ENCODE measurements at places on chromosomes 3 and 15. TPM values are rescaled to one million over a fixed set of nuclear protein-coding genes. Genes with fewer than 3 reads are reported as not detected.

GRCh38 chr3:156010829-156011228 lies 109.5 kb upstream of the KCNAB1 start:
- DNase-seq, result peak; percentile 13

- peak; percentile 77 for DNase-seq
Observed at GRCh38 chr15:89112341-89112971, 24.2 kb downstream of the ABHD2 start.

DNA sequence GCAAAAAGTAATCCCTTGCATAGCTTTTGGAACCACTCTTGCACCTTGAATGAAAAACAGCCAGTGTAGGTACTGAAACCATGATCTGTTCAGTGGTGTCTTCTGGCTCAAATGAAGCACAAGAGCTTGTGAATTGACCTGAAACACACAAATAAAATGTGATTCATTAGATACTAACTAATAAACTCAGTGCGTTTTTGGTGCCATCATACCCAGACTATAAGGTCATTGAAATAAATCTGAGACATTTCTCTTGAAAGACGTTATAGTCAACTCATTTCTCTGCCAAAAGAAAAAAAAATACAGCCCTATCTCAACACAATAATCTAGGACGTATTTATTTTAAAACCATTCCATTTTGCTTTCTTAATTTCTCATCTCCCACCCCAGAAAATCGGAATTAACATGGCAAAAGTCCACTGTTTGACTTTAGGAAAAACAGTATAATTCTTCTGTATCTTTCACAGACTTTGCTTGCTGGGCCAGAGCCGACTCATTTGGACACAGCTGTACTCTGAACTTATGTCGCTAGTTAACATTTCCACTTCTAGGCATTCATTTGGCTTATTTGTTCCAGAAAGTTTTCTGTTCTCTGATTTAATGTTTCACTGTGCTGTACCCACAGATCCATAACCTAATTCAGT lies 284.9 kb upstream of the TBL1XR1 start:
- DNase-seq, result no peak

GRCh38 chr3:139309061-139309591 lies 34.7 kb upstream of the MRPS22 start:
- no peak for DNase-seq

GRCh38 chr3:1774597-1774996 lies 324.1 kb upstream of the CNTN4 start:
- DNase-seq, result no peak

DNA sequence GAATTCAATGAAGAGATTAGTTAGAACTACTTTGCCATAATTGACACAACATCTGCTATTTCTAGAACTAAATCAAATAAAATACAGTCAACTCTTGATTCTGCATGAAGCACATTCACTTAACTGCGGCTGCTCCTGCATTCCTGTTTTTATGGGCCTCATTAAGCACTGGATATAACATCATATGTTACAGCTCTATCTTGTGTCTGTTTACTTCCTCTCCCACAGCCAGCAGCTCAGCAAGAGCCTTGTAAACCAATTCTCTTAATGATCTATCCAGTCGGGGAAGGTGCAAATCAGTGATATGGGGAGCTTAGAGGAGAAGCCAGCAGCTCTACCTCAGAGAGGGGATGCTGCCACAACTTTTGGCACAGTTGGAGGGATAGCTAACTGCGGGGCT lies 329.2 kb downstream of the ARRDC4 start:
- DNase-seq, result no peak

DNA sequence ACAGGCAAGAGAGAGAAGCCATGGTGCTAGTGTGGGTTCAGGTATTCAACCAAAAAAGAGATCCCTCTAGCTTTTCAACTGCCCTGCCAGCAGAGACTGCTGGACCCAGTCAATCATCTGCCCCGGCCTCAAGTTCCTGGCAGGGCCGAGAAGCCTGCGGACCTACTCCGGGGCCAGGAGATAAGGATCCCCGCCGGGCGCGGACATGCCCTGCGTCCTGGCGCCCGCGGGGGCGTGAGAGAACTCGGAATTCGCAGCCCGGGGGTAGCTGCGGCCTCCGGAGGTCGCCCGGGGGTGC lies 821 bp upstream of the MAGI1 start:
- peak; percentile 24 for DNase-seq

DNA sequence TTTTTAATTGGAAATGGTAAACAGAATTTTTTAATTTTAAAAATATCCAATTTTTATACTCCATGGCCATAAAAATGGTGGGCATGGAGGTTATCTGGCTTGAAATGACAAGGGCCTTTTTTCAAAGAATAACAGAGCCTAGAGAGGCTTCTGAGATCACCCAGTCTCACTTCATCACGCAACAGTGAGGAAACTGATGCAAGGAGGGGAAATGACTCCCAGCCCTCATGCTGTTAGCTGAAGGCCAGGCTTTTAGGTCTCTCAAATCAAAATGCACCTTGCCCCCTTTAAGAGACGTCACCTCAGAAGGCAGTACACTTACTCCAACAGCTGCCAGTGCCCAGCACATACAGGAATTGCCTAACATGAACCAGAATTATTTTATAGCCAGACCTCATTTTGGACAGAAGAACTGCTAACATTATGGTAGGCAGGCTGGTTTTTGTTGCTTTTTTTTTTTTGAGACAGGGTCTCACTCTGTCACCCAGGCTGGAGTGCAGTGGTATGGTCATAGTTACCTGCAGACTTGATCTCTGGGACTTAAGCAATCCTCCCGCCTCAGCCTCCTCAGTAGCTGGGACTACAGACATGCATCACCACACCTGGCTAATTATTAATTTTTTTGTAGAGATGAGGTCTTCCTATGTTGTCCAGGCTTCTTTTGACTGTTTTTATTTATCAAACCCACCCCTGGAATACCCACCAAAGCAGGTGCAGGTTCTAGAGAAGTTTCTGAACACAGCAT lies 9.1 kb downstream of the RAB43 start:
- DNase-seq, result peak; percentile 32

GRCh38 chr15:98139337-98139736 lies 178.8 kb downstream of the ARRDC4 start:
- DNase-seq, result no peak

- no peak for DNase-seq
Observed at GRCh38 chr3:32355751-32356291, 35.8 kb upstream of the CMTM7 start.

- no peak for DNase-seq
Observed at GRCh38 chr15:83658430-83659416, 4.8 kb downstream of the ADAMTSL3 start.

- no peak for DNase-seq
Observed at GRCh38 chr15:74306781-74307217, 60.6 kb downstream of the CYP11A1 start.

- no peak for DNase-seq
Observed at GRCh38 chr3:161737171-161737570, 240.6 kb downstream of the OTOL1 start.

- DNase-seq, result peak; percentile 66
Observed at GRCh38 chr15:101501703-101502373, 12.3 kb upstream of the PCSK6 start.

GRCh38 chr3:155178810-155179436 lies 98.8 kb downstream of the MME start:
- DNase-seq, result no peak

DNA sequence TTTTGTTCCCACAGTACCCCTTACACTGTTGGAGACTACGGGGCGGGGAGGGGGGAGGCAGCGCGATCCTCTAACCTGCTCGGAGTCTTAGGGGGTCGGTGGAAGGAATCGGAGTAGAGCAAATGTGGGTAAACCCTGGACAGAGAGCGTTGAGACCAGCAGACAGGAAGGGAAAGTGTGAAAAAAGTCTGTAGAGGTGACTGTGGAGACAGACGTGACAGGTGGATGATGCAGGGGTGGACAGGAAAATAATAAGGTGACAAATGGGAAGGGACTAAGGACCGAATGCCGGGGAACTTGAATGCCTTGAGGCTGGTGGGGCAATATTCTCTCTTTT lies 424 bp downstream of the EAF2 start:
- no peak for DNase-seq

DNA sequence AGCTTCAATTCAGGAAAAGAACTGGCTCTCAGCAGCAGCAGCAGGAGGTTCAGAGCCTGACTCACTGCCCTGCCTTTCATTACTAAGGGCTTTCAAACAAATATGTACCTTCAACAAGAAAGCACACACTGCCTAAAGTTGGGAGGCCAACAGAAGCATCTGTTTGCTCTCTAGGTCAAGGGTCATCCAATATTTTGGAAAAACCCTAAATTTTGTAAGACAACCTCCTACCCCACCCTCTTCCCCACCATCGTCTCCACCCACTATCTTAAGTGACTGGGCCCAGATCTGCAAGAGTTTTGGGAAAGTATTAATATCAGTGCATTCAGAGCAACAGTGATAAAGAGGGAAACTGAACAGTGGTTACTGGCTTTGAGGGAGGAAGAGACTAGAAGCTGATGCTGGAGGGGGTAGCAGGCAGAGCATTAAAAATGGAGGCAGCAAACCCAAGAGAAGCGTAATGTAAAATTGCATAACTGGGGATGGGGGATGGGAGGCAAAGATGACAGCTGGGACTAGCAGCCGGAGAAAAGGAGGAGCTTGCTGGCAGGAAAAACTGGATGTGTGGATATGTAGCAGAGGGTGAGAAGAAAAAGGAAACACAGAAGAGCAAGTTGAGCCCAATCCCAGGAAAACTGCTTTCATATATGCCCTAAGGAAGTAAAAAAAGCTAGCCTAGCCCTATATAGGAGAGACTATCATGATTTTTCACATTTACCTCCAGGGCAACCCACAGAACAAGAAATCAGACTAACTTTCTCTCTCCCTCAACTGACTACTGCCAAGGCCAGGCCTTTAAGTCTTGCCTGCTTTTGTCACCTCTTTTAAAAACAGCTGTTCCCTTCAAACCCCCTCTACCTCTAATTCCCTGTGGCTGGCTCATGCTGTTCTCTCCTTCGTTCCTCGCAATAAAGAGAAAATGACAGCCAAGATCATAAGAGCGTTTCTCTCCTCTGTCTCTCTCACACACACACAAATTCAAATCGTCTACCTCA lies 31.4 kb downstream of the NPTN start:
- peak; percentile 33 for DNase-seq

GRCh38 chr3:5292512-5292911 lies 105.0 kb downstream of the EDEM1 start:
- no peak for DNase-seq

GRCh38 chr15:71333839-71334238 lies 218.6 kb downstream of the THSD4 start:
- DNase-seq, result no peak

GRCh38 chr3:11154036-11154952 lies at the start of gene HRH1:
Gene HRH1, plus strand, starts transcription at chr3:11154493. Its CDS starts 104,545 bp downstream, at chr3:11259038.
- DNase-seq, result no peak

- no peak for DNase-seq
Observed at GRCh38 chr15:50150349-50150748, 31.3 kb upstream of the ATP8B4 start.

DNA sequence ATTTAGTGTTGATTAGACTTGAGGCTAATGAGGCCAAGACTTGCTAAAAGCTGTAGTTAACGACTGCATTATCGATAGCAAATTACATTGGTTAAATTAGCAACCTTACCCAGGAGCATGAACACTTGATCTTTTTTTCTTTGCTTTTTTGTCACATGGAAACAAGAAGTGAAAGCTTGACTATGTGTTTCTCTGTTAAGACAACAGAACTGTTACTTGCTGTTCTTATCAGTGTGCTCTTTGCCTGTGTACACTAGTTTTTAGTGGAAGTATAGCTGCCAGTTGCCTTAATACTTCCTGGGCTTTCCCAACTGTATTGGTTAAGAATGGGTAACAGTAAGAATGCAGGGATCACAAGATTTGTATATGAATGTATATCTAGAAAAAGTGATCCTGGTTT lies 625.5 kb downstream of the NAALADL2 start:
- DNase-seq, result no peak

GRCh38 chr3:140708815-140709214 lies 31.0 kb downstream of the TRIM42 start:
- DNase-seq, result no peak

GRCh38 chr3:152039887-152040286 lies 166.4 kb downstream of the SUCNR1 start:
- no peak for DNase-seq

DNA sequence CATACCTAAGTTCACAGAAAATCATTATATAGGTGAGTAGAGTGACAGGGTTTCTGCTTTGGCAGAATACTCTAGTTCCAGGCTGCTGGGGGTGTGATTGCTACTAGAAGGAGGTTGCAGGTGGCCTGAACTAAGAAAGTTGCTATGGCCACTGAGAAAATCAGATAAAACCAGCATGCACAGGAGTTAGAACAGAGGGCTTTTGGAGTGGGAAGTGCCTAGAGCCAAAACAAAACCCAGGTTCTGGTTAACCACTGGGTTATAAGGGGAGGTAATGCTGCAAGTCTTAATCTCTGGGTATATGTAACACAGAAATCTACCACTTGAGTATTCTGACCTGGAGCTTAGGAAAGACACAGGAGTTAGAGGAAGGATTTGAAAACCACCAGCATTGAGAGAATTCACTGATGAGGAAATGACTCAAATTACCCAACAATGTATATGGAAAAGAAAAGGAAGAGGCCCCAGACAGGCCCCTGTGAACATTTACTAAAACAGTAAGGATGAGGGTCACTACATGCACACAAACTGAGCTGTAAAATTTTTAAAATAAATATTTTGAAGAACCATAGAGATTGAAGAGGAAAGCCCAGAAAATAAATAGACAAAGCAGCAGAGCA lies 60.0 kb downstream of the PLOD2 start:
- no peak for DNase-seq

GRCh38 chr3:105837143-105837740 lies 31.6 kb downstream of the CBLB start:
- DNase-seq, result no peak

DNA sequence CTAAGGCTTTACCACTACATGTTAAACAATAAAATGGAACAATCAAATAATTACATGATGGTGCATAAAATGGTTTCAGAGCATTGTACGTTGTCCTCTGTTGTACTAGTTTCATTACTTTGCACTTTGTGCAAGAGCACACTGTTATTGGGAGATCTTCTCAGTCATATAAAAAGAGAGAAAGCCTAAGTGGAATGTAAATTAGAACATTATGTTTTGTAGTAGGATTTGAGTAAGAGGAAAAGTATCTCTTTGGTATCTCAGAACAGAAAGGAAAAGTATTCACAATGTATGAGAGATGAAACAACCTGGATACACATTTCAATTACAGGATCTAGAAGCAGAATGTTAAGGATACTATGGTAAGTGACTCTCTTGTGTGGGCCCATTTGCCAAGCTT lies 26.9 kb upstream of the PLSCR2 start:
- DNase-seq, result no peak

DNA sequence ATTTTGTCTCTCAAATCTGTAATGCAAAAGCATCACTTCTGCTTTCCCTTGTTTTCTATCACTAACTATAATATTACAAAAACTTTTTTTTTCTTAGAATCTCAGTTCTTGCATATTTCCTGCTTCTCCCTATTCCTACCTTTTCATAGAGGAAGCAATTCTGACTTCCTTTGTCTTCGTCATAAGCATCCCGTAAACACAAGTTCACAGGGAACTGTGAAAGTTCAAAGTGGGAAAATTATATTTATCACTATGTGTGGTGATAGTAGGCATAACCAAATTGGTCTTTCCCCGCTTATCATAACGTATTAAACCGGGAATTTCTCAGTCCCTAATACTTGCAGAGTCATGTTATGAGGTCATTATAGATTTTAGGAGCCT lies 22.3 kb downstream of the CD200 start:
- DNase-seq, result no peak

The IL12A gene
- 1.1 TPM for total RNA-seq

The NR1I2 gene
- 10.9 TPM for total RNA-seq

The FETUB gene
- total RNA-seq, result 2.1 TPM

The LRRN1 gene
- total RNA-seq, result not detected

The GOLGA6L7 gene
- not detected for total RNA-seq

The MLF1 gene
- total RNA-seq, result 1.9 TPM

The PRSS50 gene
- total RNA-seq, result not detected

The SLC9C1 gene
- not detected for total RNA-seq

All from HepG2 (cell line).